ENCODE measurements at places on chromosomes 1 and 21. TPM values are rescaled to one million over a fixed set of nuclear protein-coding genes. Genes with fewer than 3 reads are reported as not detected.

DNA sequence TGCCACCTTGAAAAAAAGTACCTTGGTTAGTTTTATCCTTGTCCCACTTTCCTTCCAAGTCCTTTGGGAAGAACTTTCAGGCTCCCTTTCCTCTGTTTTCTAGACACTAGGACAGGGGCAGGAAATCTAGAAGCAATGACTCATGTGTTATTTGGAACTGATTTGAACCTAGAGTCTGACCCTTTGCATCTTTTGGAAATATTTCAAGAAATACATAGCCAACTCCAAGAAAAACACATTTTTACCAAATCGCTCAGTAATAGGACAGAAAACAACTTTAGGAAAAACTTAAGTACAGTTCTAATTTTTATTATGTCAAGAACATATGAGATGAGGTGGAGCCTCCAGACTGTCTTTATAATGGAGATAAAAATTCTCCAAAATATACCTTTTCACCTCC lies 292.4 kb downstream of the PTBP2 start:
- DNase-seq = no peak

Gene RHOU
- total RNA-seq = 2.3 TPM

GRCh38 chr1:159869173-159869572 lies 6.7 kb upstream of the VSIG8 start:
- DNase-seq = no peak

- DNase-seq = no peak
Measured at GRCh38 chr1:44822131-44822701, 13.9 kb downstream of the BTBD19 start.

DNA sequence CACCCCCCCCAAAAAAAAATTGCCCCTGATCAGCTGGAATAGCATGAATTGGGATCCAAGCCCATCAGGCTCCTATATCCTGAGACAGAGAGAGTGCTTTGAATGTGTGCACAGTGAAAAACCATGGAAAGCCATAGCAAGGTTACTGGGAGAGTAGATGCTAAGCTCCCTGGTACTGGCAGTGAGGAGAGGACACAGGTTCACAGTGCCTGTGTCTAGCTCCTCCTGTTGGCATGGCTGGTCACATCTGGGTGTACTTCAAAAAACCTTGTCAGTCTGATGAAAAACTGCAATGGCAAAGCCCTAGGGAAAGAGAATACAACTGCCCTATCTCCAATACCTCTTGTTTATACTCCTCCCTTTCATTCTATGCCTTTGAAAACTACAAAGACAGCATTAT lies 12.9 kb downstream of the COPA start:
- DNase-seq = no peak

DNA sequence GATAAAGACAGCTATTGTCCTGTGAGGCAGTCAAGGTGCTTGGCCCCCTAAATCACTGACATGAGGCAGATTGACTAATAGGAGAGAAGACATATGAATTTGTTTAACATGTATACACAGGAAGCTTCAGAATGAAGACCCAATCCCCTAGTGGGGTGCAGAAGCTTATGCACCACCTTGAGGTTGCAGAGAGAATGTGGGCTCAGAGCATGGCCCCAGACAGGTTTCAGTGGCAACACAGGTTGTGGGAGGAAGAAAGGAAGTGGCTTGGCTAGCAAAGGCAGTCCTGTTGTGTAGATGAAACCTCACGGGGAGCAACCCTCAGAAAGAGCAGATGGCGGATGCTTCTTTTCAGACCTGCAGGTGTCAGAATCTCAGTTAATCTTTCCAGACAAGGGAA lies 37.0 kb upstream of the PARP1 start:
- no peak for DNase-seq

DNA sequence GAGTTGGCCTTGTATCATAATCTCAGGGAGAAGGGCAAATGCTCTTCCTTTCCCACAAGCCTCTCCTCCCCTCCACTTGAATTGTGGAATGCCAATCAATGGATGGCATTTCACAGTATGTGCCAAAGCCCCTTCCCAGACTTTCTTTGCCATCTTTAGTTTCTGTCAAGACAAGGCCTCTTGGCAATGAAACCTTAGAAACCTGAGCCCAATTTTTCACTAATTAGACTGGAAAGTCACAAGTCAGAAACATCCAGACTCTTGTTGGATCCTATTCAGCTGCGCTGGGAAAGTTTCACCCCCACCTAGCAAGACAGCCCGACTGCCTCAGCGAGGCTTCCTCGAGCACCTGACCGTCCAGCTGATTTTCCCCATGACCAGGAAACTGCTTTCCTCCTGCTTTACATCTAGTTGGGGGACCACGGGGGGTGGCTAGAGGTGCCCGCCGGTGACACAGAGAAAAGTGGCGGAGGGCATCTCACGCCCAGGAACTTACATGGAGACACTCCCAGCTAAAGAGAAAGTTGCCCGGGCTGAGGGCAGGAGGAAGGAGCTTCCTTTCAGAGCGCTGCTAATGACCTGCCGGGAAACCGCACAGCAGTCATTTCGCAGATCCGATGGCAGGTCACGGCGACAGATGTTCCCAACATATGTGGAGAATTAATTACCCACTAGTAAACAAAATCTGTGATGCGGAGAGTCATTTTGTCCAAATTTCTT lies 302.6 kb upstream of the RRP15 start:
- no peak for DNase-seq

Gene SPRR2F
- total RNA-seq = not detected

DNA sequence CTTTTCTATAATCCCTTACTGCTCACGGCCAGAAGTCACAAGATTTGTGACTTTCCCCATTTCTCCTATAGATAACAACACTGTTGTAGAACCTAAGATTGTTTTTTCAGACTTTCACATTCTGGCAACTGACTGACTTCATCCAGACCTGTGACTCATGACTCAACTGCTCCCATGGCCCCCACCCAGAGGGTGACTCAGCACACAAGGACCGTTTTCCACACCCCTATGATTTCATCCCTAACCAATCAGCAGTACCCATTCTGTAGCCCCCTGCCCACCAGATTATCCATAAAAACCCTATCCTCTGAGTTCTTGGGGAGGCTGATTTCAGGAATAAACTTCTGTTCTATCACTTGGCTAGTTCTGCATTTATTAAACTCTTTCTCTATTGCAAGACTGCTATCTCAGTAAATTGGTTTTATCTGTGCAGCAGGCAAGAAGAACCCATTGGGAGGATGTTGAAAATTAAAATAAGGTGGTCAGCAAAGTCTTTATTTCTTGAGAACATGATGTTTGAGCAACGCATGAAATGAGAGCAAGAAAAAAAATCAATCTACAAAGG lies 79.7 kb downstream of the NGF start:
- DNase-seq = no peak

Gene TSSK3
- 3.5 TPM for total RNA-seq

GRCh38 chr21:41373253-41373652 lies 11.4 kb downstream of the MX2 start:
- DNase-seq = no peak

DNA sequence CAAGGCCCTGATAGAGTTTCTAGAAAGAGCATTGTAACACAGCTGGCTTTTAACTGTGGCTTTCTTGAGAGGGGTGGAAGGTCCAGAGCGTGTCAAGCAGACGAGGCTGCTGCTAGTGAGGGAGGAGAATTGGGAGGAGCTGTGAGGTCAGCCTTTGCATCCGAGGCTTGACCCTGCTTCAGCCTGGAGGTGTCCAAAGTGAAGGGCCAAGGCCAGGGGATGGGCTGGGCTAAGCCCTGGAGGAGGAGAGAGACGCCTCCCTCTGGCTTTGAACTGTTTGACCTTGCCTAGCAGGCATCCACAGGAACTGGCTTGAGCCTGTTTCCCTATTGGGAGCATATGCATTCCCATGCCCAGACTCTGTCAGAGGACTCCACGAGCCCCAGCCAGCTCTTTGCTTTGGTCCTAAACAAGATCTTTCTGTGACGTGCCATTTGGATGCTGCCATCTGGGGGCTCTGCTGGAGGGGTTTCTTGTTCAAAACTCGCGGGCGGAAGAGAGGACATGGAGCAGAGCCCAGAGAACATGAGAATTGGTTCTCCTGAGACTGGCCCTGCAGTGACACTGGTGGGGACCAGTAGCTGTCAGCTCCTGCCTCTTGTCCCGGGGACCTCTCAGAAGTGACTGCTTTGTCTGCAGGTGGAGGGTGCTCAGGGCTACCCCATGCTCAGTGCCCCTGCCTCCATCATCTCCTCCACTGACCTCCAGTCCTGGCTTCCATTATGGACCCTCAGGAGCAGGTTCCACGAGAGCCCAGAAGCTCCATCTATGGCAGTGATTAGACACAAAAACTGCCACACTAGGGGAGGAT lies 5.5 kb downstream of the ACTRT2 start:
- DNase-seq = no peak

DNA sequence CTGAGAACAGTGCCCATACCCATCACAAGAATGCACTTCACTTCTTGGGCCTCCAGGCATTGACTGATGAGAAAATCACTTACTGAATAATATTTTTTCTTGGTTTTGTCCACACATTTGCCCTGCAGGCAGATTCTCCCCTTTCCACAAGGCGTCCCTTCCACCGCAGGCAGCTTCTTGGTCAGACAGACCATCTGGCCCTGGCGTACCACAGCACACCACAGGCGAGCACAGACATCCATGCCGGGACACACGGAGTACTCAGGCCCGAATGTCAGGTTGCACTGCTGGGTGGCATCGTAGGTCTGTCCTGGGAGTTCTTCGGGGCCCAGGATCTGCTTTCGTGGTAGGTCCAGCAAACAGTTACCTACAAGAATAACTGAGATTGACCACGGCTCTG lies 32.5 kb downstream of the ADAMTS5 start:
- no peak for DNase-seq

Gene PFDN2
- total RNA-seq = 49.2 TPM

Gene HSD3B2
- not detected for total RNA-seq

Gene FLG2
- total RNA-seq = not detected

DNA sequence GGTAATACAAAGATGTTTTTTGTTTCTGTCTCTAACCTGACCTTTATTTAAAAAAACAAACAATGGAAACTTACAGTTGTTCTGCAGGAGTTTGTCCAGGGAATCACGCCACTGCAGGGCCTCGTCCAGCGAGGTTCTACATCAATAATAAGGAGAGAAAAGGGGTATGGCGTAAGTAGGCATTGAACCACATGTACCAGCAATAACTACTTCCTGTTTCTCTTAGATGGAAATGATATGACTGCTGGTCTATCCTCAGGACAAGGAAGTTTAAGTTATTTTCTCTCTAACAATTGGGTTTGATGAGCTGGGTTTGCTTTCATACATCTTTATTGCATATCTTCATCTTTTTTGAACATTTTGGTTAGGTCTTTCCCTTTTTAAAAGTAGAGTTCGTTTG lies 40.9 kb downstream of the RGS5 start:
- DNase-seq = no peak

DNA sequence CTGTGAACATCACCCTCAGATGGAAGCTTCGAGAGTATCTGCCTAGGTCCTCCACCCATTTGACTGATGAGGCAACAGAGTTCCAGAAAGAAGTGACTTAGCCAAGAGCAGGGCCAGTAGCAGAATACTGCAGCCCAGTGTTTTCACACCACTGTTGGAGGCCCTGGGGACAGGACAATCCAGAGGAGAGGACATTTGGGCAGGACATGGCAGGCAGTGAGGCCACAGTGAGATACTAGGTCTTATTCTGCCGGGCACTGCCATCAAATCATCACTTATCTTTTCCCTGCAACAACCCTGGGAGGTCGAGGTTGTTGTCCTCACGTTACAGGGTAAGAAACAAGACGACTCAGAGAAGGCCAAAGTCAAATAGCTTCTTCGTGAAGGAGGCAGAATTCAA lies 5.5 kb upstream of the FOXO6 start:
- DNase-seq = no peak

GRCh38 chr1:11990303-11991032 lies 10.2 kb downstream of the MFN2 start:
- no peak for DNase-seq

Gene LCA5L
- total RNA-seq = 1.1 TPM

DNA sequence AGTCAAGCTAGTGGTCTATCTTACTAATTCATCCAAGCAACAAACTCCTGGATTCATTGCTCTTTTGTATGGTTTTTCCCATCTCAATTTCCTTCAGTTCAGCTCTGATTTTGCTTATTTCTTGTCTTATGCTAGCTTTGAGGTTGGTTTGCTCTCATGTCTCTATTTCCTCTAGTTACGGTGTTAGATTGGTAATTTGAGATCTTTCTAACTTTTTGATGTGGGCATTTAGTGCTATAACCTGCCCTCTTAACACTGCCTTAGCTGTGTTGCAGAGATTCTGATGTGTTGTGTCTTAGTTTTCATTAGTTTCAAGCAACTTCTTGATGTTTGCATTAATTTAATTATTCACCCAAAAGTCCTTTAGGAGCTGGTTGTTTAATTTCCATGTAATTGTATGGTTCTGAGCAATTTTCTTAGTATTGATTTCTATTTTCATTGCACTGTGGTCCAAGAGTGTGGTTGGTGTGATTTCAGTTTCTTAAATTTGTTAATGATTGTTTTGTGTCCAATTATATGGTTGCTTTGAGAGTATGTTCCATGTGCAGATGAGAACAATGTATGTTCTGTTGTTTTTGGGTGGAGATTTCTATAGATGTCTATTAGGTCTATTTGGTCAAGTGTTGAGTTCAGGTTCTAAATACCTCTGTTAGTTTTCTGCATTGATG lies 154.6 kb downstream of the PLPPR5 start:
- DNase-seq = no peak

DNA sequence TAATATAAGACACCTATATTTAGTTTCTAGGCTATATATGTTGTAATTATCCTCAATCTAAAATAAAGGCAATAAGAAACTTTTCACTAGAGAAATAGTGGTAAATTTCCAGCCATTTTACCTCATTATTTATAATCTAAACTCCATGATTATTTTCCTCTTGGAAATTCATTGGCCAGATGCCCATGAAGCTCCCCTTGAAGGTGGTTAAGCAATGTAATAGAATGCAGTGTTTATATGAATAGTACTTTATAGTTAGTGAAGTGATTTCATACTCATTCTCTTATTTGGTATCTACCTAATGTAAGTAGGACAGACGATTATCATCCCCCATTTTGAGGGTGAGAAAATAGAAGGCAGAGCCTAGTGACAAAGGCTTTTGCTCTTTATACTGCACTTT lies 26.5 kb downstream of the NFYC start:
- DNase-seq = no peak

Gene S100A3
- total RNA-seq = 5.7 TPM

Gene DAB1
- 0.27 TPM for total RNA-seq

- no peak for DNase-seq
Measured at GRCh38 chr1:233897325-233898162, 6.9 kb upstream of the SLC35F3 start.

GRCh38 chr21:42317826-42318746 lies 2.9 kb upstream of the TFF3 start:
- DNase-seq = peak; percentile 83

Gene SLC9C2
- total RNA-seq = not detected

GRCh38 chr1:61425040-61425439 lies 299.9 kb downstream of the TM2D1 start:
- no peak for DNase-seq

GRCh38 chr1:85102479-85102878 lies 54.2 kb upstream of the MCOLN3 start:
- no peak for DNase-seq

Gene CYP4B1
- not detected for total RNA-seq

DNA sequence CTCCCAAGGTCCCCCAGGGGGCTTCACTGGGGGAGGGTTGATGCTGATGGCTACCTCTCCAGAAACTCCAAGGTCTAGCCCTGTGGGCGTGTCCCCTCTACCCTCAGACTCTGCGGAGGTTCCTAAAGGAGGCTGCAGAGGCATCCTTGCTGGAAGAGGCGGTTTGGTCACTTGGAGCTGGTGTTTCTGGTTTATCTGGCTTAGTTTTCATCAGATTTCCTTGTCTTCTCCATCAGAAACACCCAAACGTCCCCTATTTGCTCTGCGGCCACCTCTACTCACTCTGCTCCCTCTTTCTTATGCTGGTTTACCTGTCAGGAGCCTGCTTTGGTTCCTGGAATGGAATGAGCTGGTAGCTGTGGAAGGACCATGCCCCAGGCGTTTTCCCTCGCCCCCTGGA lies 2.5 kb downstream of the PKP1 start:
- DNase-seq = no peak

Gene ZBTB8A
- 11.5 TPM for total RNA-seq

Data from osteocyte (in vitro differentiated cells).